Stimulated activated CD8-positive, alpha-beta memory T cell treated with anti-CD3 and anti-CD28 coated beads, Interleukin-7, amount 100 ng/mL, for 24 hours (primary cell): ENCODE measurements at places on chromosomes 11 and 22.

GRCh38 chr22:30245985-30246813, at the start of gene LIF:
TSS of gene LIF (minus strand) at chr22:30246759. CDS start at chr22:30246695, 64 bp downstream.
- DNase-seq = no peak

GRCh38 chr22:30889268-30889995, 79.1 kb downstream of the MORC2 start:
- no peak for DNase-seq

DNA sequence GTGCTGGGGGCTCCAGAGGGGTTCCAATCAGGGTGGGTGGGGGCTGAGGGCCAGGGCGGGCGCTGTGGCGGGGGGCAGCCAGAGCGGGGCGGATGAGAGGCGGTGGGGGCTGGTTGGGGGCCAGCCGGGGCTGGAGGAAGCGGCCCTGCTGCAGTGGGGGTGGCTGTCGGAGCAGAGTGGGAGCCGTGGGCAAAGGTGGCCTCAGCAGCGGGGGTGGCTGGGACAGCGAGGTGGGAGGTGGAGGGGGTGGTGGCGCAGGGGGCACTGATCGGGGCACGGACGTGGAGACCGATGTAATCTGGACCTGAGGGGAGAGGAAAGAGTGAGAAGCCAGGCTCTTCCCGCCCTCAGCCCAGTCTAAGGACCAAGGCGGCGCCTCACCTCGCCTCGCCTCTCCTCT, 5.1 kb downstream of the RCOR2 start:
- no peak for DNase-seq

DNA sequence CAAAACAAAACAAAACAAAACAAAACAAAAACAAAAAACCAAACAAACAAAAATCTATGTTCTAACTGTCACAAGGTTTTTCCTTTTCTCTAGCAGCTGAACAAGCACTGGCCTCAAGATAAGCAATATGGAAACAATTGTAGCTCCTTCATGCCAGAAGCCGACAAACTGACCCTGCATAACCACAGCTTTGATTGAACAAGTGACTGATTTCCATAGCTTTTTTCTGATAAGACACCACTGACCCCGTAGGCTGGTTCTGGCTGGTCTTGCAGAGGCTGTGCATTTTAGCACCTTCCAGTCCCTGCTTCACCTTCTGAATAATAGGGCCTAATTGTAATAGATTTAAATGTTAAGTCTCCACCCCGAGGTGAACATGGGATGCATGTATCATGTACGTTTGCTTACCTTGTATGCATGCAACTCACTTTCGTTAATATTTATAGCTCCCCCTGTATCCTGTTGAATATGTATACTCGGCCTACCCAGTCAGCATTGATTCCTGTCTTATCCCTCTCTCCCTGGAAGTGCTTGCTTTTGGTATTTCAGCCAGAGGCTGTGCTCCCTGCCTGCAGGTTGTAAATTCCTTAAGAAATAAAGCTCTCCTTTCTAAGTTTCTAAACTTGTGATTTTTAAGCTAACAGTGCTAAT, 49.6 kb downstream of the CNTF start:
- no peak for DNase-seq

DNA sequence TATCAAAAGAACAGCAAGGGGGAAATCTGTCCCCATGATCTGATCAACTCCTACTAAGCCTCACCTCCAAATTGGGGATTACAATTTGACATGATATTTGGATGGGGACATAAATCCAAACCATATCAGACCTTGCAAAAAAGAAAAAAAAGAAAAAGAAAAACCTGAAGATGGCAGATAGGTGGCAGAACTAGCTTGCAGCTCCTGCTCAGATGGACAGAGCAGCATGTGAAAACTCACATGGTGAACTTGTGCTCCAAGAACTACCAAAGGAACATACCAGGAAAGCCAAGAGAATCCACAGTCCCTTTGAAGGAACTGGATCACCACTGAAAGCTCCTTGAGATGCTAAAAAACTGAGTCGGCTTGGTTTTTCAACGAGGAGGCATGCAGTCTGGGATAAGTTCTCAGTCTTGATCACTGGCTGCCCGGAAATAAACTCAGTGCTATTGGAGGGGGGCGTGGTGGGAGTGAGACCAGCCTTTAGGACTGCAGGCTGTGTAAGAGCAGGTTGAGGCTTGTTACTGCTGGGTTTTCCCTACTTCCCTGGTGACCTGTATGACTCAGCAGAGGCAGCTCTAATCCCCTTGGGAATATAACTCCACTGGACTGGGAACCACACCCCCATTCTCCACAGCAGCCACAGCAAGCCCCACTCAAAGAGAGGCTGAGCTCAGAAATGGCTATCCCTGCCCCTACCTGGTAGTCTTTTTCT, 358.3 kb upstream of the ARHGAP42 start:
- no peak for DNase-seq

GRCh38 chr11:120805960-120806555, 217.8 kb upstream of the TBCEL start:
- no peak for DNase-seq

GRCh38 chr11:11842421-11843008, 743 bp downstream of the USP47 start:
- peak; percentile 5 for DNase-seq

DNA sequence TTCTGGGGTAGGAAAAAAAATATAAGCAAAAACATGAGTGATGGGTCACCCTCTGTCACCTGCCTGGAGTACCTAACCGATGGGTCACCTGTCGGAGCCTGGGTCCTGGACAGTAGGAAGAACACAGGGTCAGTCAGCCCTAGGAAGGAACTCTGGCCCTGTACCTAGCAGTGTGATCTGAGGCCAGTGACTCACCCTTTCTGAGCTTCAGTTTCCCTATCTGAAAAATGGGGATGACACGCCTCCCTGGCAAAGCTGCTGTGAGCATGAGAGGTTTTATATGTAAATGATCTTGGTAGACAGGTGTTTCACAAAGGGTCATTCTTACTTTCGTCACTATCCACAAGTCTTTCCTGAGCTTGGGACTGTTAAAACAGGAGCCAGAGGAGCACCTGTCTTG, 182.0 kb downstream of the ST3GAL4 start:
- no peak for DNase-seq

- DNase-seq = no peak
Measured at GRCh38 chr11:1932105-1932480, 12.6 kb downstream of the TNNT3 start.

DNA sequence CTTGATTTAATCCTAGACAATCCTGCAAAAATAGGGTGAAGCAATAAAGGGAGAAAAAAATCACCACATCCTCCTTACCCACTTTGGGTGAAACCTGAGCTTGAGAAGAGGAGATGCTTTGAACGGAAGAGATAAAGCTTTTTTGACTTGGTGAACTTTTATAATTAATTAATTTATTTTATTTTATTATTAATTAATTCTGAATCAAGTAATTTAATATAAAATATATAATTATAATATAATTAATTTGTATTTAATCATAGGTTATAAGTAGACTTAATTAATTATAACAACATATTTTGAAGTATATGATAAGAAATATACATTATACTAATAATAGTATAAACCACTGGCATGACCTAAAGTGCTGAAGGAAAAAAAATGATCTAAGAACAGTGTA, 2164.8 kb downstream of the LRRC4C start:
- no peak for DNase-seq

DNA sequence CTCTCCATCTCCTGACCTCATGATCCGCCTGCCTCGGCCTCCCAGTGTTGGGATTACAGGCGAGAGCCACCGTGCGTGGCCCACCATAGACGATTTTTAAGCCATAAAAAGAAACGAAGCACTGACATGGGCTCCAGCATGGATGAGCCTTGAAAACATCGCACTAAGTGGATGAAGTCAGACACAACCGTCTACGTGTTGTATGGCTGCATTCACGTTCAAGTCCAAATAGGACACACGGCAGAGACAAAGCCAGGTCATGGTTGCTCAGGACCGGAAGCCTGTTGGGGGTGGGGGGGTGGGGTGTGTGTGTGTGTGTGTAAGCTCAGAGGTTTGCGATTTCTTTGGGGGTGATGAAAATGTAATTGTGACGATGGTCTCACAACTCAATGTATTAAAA, 10.0 kb downstream of the RRP7A start:
- no peak for DNase-seq

- no peak for DNase-seq
Measured at GRCh38 chr11:30868626-30869081, 282.5 kb upstream of the MPPED2 start.

GRCh38 chr11:129374993-129375750, 476 bp upstream of the BARX2 start:
- no peak for DNase-seq

GRCh38 chr11:30619767-30620166, 33.6 kb upstream of the MPPED2 start:
- DNase-seq = no peak

- DNase-seq = no peak
Measured at GRCh38 chr11:26841818-26842473, 120.1 kb upstream of the SLC5A12 start.

DNA sequence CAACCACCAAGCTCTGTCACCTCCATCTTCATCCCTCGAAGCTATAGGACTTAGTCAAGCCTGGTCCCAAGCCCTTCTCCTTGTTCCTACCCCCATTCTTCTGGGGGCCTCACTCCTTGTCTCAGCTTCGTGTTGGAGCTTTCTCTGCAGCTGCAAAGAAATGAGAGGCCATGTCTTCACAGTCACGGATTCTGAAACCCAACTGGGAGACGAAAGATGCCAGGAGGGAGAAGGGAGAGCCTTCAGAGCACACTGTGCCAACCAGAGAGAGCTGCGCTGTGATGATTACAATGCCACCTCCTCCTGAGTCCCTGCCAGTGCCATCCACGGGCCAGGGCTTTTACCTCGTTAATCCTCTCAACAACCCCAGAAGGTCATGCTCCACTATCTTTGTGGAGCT, 469.3 kb downstream of the TBC1D22A start:
- DNase-seq = no peak
